ENCODE measurements at places on chromosomes 1 and 21. TPM values are rescaled to one million over a fixed set of nuclear protein-coding genes. Genes with fewer than 3 reads are reported as not detected.

DNA sequence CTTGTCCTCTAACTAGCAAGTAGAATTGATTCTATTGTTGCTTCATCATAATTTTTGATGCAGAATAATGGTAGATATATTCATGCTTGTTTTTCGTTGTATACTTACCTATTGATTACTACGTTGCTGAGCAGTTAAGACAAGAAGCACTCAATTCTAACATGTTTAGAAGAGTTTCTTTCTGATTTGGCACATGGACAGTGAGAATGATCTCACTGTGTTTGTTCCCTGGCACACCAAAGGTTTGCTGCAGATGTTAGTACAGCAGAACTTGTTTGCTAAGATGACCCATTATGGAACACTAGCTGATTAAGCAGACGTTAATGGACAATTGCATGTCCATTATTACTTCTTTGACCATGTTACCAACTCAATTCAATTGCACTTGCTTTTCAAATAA is 184.7 kb upstream of the SGIP1 start:
- no peak for DNase-seq

Gene GSTM1
- polyA plus RNA-seq, result 27.5 TPM

Gene LCE3D
- polyA plus RNA-seq, result not detected

GRCh38 chr1:180911640-180912191 is 981 bp upstream of the KIAA1614 start:
- no peak for DNase-seq

GRCh38 chr21:26836528-26836927 is 8.7 kb downstream of the ADAMTS1 start:
- no peak for DNase-seq

GRCh38 chr1:180535418-180535999 is 23.3 kb upstream of the OVAAL start:
- DNase-seq, result no peak

GRCh38 chr1:20069874-20070273 is at the start of gene PLA2G5:
Gene PLA2G5 (plus strand): TSS chr1:20070194. CDS start chr1:20084831, 14,637 bp downstream.
- DNase-seq, result peak; percentile 84
